ENCODE measurements at places on chromosomes 5 and 9.

GRCh38 chr5:136016945-136017530 is 11.8 kb upstream of the TGFBI start:
- DNase-seq, result no peak

DNA sequence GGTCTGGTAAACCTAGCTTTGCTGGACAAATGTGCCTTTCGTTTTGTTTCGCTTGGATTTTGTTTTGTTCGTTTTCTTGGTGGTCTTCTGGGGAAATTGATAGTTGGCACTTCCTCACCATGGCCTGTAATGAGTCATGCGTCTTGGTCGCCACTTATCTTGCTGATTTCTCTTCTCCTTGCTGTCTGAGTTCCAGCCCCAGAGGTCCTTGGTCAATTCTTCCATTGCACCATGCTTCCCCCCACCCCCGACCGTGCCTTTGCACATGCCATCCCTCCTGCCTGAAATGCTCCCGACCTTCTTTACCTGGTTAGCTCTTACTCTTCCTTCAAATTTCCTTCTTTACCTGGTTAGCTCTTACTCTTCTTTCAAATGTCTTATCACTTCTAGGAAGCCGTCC is 168.7 kb upstream of the MSX2 start:
- DNase-seq, result no peak

DNA sequence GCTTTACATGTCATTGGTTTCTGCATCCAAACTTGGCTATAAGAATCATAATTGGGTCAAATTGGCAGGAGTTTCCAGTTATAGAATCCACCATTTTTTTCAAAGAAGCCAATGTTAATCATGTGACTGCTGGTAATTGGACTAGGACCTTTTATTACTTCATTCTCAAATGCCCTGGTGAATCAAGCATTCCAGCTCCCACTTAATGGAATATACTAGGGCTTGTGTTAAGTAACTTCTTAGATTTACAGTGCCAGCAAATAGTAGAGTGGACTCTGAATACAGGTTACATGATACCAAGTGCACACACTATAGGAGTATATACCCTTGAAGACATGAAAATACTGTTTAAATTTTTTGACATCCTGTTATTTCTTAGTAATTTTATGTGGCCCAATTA is 96.7 kb downstream of the NUDT12 start:
- DNase-seq, result no peak

DNA sequence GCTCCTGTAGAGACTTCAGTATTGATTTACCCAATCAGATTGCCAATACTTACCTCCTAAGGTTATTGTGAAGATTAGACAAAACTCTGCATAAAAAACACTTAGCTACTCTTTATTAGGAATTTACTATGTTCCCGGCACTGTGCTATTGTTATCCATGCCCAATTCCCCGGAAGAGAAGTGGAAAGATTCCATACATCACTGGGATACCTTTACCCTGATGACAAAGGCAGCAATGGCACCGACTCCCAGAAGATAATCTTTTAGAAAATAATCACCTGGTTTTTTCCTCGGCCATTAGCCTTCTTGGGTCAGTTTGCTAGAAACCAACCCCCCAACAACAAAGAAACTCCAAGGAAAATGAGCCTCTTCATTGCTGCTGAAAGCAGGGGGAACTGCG is 226.0 kb downstream of the SNX18 start:
- DNase-seq, result no peak

GRCh38 chr5:118678746-118679145 is 309.6 kb downstream of the DTWD2 start:
- no peak for DNase-seq

DNA sequence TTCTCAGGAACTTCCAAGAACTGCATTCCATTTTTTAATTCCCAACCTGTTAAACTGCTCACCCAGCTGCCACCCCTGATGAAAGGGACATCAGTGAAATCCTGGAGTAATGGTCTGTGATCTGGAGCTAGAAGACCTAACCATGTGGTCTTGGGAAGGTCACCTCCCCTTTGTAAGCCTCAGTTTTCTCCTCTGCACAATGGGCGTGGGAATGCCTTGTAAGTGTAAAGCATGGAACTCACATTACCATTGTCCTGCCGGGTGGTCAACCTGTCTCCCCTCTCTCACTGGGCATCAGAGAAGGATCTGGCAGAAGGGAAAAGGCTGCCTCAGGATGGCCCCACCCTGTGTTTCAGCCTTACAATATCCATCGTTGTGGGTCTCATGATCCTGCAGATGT is 15.3 kb upstream of the CCDC180 start:
- no peak for DNase-seq

GRCh38 chr5:180522330-180522729 is 28.2 kb downstream of the CNOT6 start:
- DNase-seq, result no peak

DNA sequence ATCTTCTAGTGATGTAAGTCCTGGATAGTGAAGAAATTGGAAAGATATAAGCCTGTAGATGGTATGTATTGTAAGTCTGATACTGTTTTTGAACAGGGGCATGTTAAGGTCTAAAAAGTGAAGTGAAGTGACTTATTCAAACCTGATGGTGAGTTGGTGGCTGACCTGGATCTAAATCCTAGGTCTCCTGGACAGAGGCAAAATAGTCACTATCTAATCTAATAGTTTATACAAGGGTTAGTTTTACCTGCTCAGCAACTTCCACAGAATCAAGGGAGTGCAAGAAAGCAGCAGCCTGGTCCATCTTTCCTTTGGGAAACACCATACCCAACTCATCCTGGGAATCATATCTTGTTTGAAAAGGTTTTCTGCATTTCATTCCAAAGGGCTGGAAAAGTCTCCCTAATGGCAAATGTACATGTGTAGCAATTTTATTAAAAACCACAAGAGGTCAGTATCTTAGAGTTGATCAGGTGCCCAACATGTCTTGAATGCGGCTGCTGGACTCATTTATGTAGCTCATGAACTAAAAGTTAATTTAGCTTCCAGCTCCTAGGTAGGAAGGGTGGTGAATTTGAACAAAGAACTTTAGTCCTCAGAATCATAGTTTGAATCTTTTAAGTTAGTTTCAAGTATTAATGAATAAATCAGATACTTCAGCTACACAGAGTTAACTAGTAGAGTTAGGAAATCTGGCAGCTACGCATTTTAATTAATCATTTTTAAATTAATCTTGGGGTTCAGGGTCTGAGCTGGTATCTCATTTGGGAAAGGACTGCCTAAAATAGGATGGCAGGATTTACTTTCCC is 26.0 kb downstream of the SKP2 start:
- no peak for DNase-seq

All from Right ventricle myocardium superior (tissue), 1 donor.